Tibial nerve (tissue), 4 donors: ENCODE measurements at places on chromosomes 5 and 9.

- DNase-seq = no peak
Measured at GRCh38 chr5:83924171-83924570, 203.5 kb upstream of the HAPLN1 start.

DNA sequence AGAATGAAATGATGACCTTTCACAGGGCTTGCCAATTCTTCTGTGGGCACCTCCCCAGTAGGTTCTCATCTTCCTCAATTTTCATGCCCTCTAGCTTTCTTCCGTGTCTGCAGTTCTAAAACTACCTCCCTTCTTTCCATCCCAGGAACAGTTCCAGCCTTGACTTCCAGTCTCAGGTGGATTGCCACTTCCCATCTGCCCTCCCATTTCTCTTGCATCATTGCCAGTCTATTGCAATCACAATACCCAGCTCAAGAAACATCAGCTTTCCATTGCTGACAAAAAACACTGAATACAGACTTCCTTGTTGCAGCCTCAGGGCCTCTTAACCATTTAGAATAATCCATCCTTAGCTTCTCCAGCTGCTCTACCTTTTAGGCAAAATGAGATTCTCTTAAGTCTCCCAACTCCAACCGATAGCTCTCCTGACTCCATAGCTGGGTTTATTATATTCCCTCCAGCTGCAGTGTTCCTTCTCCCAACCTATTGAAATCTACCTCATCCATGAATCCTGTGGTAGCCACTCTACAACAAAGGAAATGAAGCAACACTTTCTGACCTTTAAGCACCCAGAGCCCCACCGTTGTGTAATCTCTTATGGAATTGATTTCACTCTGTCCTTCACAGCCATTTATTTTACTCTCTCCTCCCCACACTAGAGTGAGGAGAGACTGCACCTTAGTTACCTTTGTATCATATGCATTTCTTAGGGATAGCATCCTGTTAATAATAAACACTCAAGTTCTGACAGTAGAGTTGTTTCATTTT lies 75.6 kb upstream of the PCA3 start:
- no peak for DNase-seq

- DNase-seq = no peak
Measured at GRCh38 chr9:133360400-133361393, 4.3 kb downstream of the SURF2 start.

- no peak for DNase-seq
Measured at GRCh38 chr9:77014597-77015263, 4.7 kb upstream of the FOXB2 start.

DNA sequence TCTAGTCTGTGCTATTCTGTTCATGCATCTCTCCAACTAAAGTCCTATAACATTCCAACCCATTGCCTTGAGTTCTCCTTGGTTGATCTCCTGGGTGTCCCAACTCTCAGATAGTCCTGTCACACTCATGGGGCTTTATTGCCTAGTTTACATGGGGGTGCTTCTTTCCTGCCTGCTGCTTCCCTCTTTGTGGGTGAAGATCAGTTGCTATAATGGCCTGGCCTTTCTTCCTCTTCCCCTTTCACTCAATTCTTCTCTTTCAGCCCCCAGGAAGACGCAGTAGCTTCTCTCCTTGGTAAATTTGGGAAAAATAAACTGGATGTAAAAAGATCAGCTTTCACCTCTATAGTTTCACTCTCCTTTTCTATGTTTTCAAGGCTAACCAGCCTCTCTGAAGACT lies 66.5 kb downstream of the PTCD2 start:
- no peak for DNase-seq

GRCh38 chr9:86893811-86894490 lies 53.4 kb downstream of the GAS1 start:
- DNase-seq = no peak

GRCh38 chr9:117744856-117745389 lies 40.7 kb downstream of the TLR4 start:
- peak; percentile 12 for DNase-seq
